ENCODE measurements at places on chromosomes 3 and 15. TPM values are rescaled to one million over a fixed set of nuclear protein-coding genes. Genes with fewer than 3 reads are reported as not detected.

- peak overlapping the region; percentile 24 for H3K27ac ChIP-seq
- H3K27me3 ChIP-seq = peaks cover under 1% of the 10 kb centered on the region
- H3K4me1 ChIP-seq = peaks cover 7% of the 10 kb centered on the region
- peak overlapping the region; percentile 53 for H3K4me3 ChIP-seq
These were observed 1.8 kb downstream of the LMCD1 start for GRCh38 chr3:8503461-8503860.

DNA sequence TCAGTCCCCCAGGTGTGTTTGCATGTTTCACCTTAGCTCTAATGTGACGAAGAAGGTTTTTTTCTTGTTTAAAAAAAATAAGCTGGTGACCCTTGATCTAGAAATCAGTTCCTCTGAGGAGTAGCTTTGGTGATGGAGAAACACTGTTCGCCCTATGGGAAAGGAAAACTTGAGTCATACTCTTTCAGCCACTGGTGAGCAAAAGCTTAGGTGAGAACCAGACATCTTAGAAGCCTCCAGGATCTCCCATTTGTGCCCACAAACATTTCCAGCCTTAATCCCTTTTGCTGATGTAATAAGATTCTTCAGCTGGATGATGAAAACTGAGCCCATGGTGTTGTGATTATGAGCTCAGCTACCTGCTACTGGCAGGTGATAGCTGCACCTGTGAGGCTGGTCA lies 37.8 kb downstream of the SLC27A2 start:
- peaks cover 10% of the 10 kb centered on the region for H3K36me3 ChIP-seq
- H3K4me3 ChIP-seq = no peak overlapping the region
- no peaks in the 10 kb centered on the region for H3K27me3 ChIP-seq
- H3K27ac ChIP-seq = peak overlapping the region; percentile 74
- peak; percentile 79 for ATAC-seq

DNA sequence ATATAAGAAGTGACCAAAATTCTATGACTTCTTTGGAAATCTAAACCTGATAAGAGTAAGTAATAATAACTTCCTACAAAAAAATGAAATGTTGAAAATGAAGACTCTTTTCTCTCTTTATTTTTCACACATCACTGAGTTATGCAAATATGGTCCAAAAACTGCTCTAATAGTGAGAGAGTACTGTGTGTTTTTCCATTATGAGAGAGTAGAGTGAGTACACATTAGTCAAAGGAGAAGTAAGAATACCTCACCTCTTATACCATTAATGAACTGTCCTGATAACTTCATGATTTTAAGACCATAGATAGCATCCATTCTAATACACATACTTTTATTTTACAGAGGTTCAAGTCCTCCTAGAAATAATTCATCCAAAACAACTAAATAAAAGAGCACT lies 1310.2 kb downstream of the SI start:
- H3K27me3 ChIP-seq = no peaks in the 10 kb centered on the region
- no peak overlapping the region for H3K4me3 ChIP-seq
- H3K36me3 ChIP-seq = no peaks in the 10 kb centered on the region
- H3K27ac ChIP-seq = no peak overlapping the region

GRCh38 chr3:100581650-100582049 lies 27.8 kb upstream of the ADGRG7 start:
- ATAC-seq = no peak
- H3K27ac ChIP-seq = no peak overlapping the region
- peaks cover 8% of the 10 kb centered on the region for H3K27me3 ChIP-seq
- no peaks in the 10 kb centered on the region for H3K36me3 ChIP-seq
- no peak overlapping the region for H3K4me3 ChIP-seq
- no peaks in the 10 kb centered on the region for H3K4me1 ChIP-seq

- no peak overlapping the region for H3K27ac ChIP-seq
- ATAC-seq = no peak
- no peaks in the 10 kb centered on the region for H3K4me1 ChIP-seq
- no peaks in the 10 kb centered on the region for H3K36me3 ChIP-seq
- H3K4me3 ChIP-seq = no peak overlapping the region
- peaks cover 15% of the 10 kb centered on the region for H3K27me3 ChIP-seq
These were observed 2.1 kb downstream of the CHST13 start for GRCh38 chr3:126525853-126526667.

- peaks cover 50% of the 10 kb centered on the region for H3K36me3 ChIP-seq
- peaks cover 40% of the 10 kb centered on the region for H3K4me1 ChIP-seq
- H3K27ac ChIP-seq = peak overlapping the region; percentile 97
These were observed 28.4 kb downstream of the ANKRD28 start for GRCh38 chr3:15769256-15769915.

GRCh38 chr3:53850895-53851294 lies 4.5 kb downstream of the IL17RB start:
- H3K4me1 ChIP-seq = no peaks in the 10 kb centered on the region
- no peak for ATAC-seq
- no peak overlapping the region for H3K4me3 ChIP-seq
- H3K27ac ChIP-seq = no peak overlapping the region
- no peaks in the 10 kb centered on the region for H3K36me3 ChIP-seq
- peaks cover 17% of the 10 kb centered on the region for H3K27me3 ChIP-seq

GRCh38 chr15:81304226-81304625 lies 19.7 kb downstream of the STARD5 start:
- H3K27ac ChIP-seq = peak overlapping the region; percentile 97
- H3K4me3 ChIP-seq = peak overlapping the region; percentile 99
- ATAC-seq = no peak
- H3K27me3 ChIP-seq = no peaks in the 10 kb centered on the region
- H3K36me3 ChIP-seq = peaks cover 100% of the 10 kb centered on the region
- H3K4me1 ChIP-seq = peaks cover 39% of the 10 kb centered on the region

DNA sequence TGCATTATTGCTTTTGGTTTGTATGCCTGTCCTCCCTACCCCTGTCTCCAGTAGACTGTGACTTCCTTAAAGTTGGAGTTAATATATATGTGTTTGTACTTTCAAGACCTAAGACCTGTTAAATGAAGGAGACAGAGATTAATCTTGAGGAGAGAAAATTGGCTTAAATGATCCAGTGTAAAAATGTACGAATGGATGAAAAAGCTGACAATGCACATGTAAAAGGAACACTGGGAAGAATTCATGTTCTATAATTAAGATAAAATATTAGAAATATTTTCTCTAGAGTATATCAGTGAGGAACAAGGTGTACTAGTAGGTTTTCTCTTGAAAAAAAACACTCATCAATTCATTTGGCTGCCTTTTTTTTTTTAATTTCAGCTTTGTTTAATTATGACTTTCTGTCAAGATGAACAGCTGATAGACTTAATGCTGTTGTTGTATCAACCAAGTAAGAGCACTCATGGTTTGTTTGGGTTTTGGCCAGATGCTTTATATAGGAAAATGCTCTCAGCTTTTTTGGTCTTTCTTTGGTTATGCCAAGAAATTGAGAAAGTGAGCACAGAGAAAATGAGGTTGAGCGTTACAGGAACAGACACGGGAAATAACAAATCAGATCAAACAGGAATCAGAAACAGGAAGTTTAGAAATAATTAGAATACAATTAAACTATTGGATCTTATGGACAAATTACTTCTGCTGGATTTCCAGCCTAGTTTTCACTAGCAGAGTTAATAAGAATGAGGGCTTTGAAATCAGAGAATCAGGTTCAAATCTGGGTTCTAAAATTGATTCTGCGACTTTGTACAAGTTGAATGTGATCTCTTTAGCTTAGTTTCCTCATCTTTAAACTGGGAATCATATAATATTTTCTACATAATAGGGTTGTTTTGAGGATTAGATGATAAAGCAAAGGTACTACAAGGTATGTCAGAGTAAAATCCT lies 38.3 kb upstream of the AADAC start:
- no peak for ATAC-seq
- H3K4me3 ChIP-seq = no peak overlapping the region
- peaks cover 11% of the 10 kb centered on the region for H3K27me3 ChIP-seq
- H3K4me1 ChIP-seq = no peaks in the 10 kb centered on the region

DNA sequence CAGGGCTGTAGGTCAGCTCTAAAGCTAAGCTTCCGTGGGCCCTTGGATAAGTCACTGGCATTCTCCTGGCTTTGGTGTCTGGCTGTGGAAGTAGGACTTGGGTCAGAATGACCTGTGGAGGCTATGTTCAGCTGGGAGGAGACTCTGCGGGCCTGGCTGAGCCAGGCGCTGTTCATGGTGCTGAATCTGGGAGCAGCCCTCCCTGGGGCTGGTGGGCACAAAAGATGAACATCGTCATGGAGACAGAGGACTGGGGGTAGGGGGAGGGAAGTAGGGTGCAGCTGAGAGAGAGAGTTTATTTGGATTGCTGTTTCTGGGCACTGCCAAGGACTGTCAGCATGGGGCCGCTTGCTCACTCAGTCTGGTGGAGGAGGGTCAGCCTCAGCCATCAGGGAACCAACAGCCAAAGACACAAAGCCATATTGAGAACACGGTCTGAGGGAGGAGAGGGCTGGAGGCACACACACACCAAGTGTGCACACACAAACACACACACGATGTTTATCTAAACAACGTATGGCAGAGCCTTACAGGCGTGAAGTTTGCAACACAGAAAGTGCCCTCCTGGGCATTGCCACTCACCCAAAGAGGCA lies 120.7 kb upstream of the LINGO1 start:
- H3K27ac ChIP-seq = no peak overlapping the region
- H3K4me3 ChIP-seq = no peak overlapping the region
- ATAC-seq = no peak
- H3K4me1 ChIP-seq = no peaks in the 10 kb centered on the region

GRCh38 chr3:70726096-70726938 lies 413.9 kb upstream of the MDFIC2 start:
- no peaks in the 10 kb centered on the region for H3K4me1 ChIP-seq

GRCh38 chr15:68654786-68655560 lies 76.2 kb downstream of the CORO2B start:
- no peaks in the 10 kb centered on the region for H3K36me3 ChIP-seq
- no peak for ATAC-seq
- H3K27ac ChIP-seq = no peak overlapping the region
- H3K27me3 ChIP-seq = no peaks in the 10 kb centered on the region
- no peak overlapping the region for H3K4me3 ChIP-seq
- H3K4me1 ChIP-seq = no peaks in the 10 kb centered on the region

Gene ISL2
- total RNA-seq = 0.35 TPM

Gene ETFA
- 113 TPM for total RNA-seq

Gene HLTF
- 24.5 TPM for total RNA-seq

Gene COL6A5
- not detected for total RNA-seq

Gene VGLL3
- 0.03 TPM for total RNA-seq

Gene MKRN2OS
- total RNA-seq = not detected

Gene CFAP100
- not detected for total RNA-seq

Gene PLSCR5
- not detected for total RNA-seq

Gene CPA3
- not detected for total RNA-seq

Gene SOX14
- total RNA-seq = not detected

Data from activated T-helper 17 cell treated with anti-CD3 and anti-CD28 coated beads, Interleukin-2, amount 50 U/mL, for 72 hours (primary cell).